ENCODE measurements at places on chromosomes 5 and 9.

GRCh38 chr9:79471580-79472543, 99.9 kb upstream of the TLE4 start:
- DNase-seq: no peak

DNA sequence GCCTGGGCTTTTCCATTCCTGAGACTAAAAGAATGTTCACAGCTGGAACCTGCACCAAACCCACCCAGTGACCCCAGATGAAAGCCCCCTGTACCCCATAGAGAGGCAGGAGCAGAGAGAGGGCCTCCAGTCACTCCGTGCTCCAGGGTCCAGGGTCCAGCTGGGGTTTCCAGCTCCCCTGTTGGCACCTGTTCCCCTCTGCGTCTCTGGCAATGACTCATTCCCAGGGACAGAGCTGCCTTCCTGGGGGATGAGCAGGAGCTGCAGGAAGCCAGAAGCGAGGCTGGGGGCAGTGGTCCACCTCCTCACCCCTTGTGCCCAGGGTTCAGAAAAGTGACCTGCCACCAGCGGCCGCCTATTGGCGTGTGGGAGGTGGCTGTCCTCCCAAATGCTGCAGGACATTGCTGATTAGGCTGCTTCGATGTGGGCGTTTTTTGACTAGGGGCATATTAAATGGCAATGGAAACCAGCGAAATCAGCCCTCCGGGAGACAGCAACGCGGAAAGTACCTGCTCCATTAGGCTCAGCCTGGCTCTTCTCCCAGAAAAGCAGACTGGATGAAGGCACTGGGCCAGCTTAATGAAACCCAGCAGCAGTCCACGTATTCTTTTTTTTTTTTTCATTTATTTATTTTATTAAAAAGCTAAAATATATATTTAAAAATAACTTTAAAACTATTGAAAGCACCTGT, 97.4 kb downstream of the DAP start:
- no peak for DNase-seq

DNA sequence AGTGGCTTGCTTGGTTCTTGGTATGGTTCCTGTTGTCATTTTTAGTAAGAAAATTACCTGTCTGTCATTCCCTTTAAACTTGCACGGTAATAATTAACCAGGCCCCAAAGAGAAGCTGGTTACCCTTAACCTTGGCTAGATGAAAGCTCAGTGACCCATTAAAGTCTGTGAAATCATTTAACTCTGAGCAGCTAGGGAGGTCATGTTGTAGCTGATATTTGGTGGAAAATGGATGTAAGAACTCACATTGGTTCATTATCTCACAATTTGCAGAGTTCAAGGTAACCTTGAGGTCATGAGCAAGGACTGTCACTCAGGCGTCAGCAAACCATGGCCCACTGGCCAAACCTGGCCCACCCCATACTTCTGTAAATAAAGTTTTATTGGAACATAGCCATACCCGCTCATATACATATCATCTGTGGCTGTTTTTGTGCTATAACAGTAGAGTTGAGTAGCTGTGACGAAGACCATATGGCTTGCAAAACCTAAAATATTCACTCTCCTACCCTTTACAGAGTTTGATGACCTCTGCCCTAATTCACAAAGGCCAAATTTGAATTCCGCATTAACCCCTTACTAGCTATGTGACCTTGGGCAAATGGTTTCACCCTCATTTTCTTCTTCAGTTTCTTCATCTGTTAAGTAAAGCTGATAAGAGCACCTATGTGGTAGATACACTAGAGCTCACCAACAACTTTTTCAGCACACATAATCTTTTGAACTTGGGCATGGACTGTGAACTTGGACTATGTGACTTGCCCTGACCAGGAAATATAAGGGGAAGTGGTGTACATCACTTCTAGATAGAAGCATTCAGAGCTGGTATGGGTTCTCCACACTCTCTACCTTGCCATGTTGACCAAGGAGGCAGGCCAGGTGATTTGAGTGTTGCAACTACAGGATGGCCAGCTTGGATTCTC, 61.5 kb upstream of the CPEB4 start:
- DNase-seq: no peak

GRCh38 chr5:169350759-169351240, 49.9 kb upstream of the SLIT3 start:
- DNase-seq: no peak

DNA sequence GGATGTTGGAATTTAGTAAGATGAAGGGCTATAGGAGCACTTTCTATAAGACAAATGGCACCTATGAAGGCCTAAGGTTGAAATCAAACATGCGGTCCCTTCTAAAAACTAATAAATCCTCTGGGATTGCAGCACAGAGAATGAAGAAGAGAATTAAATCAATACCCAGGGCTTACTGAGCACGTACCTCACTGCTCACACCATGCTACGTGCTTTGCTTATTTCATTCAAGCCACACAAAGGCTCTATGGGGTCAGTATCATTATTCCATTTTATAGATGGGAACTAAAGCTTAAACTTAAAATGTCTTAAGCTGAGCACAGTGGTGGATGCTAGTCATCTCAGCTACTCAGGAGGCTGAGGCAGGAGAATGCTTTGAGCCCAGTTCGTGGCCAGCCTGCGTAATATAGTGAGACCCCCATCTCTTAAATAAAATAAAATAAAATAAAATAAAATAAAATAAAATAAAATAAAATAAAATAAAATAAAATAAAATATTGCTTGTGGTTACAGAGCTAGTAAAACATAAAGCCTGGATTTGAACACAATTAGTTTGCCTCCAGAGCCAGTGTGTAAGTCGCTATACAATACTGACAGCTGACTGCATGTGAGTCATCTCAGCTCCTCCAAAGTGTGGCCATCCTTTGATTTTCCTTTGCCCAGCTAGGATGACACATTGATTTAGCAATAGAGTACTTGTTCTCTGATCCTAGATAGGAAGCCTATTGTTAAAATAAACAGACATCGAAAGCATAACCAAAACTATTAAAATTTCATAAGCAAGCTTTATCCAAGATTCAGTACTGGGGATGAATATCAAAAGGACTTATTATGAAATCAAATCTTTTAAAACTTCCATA, 20.9 kb upstream of the DPYSL3 start:
- DNase-seq: no peak

DNA sequence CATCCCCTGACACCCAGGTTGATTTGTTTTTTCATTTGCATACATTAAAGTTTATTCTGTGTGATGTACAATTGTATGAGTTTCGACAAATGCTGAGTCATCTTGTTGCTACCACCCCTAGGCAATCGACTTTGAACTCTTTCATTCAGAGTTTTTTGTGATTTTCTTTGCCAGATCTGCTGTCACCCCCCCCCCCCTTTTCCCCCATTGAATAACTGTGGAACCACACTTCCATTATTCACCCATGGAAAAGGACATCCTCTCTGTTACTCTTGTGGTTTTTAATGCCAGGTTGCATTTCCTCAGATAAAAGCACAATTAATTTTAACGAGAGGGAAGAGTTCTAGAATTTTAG, 13.7 kb upstream of the FAM120AOS start:
- no peak for DNase-seq

DNA sequence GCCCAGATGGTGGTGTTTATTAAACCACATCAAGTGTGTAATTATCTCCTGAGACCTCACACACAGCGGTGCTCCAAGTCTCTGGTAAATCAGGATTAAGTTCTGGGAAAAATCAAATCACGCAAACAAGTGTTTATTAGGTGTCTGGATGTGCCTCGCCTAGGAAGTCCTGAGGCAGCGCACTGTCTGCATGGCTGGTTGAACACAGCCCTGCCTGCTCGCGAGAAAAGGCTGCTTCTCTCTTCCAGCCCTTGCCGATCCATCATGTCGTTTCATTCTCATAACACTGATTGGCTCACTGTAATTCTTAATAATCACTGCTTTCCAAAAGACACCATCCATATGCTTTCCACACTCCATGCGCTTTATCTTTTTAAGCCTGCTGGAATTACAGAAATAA, 229.6 kb upstream of the DAP start:
- no peak for DNase-seq

GRCh38 chr9:22041775-22042174, 32.7 kb upstream of the CDKN2B start:
- DNase-seq: no peak

DNA sequence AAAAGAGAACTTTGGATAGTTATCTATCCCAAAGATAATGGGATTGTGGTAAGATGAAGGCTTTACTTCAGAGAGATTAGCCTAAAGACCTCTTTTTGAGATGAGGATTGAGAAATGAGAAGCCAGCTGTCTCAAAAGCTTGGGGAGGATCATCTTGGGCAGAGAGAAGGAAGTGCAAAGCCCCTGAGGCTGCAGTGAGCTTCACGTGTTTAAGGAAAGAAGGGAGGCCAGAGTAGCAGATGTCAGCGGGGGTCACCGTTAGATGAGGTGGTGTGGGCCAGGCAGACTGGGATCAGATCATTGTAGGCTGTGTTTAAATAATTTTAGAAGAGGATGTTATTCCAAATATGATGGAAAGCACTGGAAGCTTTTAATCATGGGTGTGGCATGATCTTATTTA, 270.1 kb downstream of the ARHGEF28 start:
- no peak for DNase-seq

DNA sequence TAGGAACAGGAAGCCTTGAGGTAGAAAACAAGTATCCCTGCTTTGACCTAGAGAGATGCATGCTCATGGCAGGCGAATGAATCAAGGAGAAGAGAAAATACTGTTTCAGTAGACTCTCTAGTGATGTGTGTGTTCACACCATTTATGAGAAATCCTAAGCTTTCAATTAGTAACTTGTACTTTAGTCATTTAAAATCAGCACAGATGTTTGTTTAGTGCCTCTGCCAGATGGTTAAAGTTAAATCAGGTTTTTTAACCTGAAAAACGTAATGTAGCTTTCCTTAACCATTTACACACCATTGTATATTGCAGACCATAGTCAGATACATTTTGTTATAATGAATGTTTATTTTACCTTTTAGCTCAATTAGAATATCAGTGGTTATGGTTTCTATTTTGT, 5.0 kb downstream of the TJP2 start:
- DNase-seq: no peak

DNA sequence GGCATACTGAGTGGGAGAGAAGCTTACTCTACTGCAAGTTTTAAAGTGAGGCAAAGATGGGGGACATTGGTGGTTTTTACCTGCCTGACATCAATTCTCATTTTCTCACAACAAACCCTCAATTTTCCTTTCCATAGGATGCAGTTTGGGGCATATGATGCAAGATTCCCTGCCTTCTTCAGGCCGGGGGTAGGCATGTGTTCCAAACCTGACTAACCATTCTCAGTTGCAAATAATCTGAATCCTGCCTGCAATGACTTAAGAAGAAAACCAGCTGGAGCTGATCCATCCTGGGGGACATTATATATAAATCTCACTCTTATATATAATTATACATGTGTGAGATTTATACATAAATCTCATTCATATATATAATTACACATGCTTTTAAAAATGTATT, 223.6 kb upstream of the EFNA5 start:
- DNase-seq: no peak

- DNase-seq: no peak
Observed at GRCh38 chr5:89930591-89931392, 478.8 kb downstream of the CETN3 start.

- DNase-seq: no peak
Observed at GRCh38 chr5:19534751-19535150, 453.2 kb downstream of the CDH18 start.

DNA sequence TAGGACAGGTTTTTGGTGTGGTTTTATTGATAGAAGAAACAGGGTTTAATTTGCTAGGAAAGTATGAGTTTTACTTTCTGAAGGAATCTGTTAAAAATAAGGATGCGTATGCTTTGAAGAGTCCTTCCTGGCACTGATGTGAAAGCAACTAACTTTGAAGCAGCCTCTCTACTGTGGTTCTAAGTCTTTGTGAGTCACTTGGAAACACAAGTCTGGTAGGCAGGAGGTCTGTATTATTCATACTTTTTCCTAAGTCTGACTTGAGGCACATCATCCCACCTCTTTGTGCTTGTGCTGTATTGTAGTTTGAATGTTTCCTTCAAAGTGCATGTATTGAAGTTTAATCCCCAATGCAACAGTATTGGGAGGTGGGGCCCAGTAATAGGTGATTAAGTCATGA, 129.0 kb downstream of the TAF11L14 start:
- no peak for DNase-seq

- no peak for DNase-seq
Observed at GRCh38 chr9:81530310-81530810, 159.0 kb downstream of the TLE1 start.

DNA sequence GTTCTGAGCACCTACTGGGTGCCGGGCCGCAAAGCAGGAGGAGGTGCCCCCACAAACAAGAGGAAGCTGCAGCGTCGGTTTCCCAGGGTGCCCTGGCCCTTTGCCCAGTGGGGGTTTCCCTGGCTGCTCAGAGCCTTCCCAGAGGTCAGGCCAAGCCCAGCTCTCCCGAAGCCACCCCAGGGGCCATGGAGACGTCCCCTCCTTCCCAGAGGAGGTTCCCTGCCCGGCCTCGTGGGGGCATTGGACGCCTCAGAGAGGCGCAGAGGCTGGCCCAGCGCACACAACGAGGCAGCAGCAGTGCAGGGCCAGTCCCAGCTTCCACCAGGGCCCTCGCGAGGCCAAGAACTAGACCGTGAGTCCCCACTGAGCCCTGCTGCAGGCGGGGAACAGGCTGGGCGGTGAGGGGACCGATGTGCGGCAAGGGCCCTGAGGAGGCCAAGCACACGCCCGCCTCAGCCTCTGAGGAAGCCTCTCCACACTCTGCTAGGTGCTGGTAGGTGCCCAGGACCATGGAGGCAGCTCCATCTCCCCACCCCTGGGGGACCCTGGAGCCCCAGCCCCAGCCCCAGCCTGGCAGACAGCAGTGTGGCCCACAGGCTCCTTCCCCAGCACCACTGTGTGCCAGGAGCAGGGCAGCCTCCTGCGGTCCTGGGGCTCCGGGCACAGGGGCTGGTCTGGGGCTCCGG, 7.0 kb downstream of the DIPK1B start:
- DNase-seq: no peak

- no peak for DNase-seq
Observed at GRCh38 chr9:88259001-88259400, 120.7 kb upstream of the SPATA31C2 start.

DNA sequence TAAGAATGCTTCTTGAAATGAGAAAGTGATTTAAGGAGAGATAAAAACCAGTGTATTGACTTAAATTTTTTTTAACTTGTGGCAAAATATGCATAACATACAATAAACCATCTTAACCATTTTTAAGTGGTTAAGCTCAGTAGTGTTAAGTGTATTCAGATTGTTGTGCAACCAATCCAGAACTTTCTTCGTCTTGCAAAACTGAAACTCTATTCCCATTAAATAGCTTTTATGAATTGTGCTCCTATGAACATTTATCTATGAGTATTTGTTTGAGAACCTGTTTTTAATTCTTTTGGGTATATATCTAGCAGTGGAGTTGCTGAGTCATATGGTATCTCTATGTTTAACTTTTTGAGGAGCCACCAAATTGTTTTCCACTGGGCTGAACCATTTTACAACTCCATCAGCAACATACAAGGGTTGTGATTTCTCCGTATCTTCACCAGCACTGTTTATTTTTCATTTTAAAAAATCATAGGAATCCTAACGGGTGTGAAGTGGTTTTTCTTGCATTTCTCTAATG, 76.6 kb upstream of the ACTBL2 start:
- no peak for DNase-seq

Measured in GM12891 (cell line).